ENCODE measurements at places on chromosomes 3 and 15.

DNA sequence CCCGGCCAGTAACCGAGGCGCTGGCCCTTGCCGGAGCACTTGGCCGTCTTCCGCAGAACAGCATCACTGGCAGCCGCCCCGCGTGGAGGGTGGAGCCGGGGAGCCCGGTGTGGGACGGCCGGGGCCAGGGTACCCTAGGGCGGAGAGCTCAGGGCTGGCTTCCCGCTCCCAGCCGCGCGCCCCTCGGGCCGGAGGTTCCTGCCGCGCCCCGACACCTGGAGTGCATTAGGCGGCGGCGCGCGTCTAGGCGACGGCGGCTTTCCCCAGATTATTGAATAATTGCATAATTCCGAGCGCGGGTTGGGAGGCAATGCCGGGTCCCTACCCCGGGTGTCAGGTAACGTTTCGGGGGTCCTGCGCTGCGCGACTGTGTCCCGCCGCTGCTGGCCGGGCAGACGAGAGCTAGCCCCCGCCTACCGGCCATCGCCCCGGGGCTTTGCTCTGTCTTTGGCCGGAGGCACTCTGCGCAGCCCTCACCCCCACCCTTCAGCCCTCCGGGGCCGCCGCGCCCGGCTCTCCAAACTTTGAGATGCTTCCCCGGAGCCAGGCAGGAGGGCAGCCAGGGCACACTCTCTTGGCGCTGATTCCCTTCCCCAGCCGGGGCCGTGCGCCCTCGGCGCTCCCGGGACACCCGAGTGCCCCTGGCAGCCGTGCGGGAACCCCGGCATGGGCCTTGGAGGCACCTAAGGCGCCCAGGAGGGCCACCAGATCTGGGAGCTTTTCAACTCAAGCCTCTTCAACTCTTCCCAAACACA, 749 bp downstream of the ITGA11 start:
- DNase-seq, result no peak

DNA sequence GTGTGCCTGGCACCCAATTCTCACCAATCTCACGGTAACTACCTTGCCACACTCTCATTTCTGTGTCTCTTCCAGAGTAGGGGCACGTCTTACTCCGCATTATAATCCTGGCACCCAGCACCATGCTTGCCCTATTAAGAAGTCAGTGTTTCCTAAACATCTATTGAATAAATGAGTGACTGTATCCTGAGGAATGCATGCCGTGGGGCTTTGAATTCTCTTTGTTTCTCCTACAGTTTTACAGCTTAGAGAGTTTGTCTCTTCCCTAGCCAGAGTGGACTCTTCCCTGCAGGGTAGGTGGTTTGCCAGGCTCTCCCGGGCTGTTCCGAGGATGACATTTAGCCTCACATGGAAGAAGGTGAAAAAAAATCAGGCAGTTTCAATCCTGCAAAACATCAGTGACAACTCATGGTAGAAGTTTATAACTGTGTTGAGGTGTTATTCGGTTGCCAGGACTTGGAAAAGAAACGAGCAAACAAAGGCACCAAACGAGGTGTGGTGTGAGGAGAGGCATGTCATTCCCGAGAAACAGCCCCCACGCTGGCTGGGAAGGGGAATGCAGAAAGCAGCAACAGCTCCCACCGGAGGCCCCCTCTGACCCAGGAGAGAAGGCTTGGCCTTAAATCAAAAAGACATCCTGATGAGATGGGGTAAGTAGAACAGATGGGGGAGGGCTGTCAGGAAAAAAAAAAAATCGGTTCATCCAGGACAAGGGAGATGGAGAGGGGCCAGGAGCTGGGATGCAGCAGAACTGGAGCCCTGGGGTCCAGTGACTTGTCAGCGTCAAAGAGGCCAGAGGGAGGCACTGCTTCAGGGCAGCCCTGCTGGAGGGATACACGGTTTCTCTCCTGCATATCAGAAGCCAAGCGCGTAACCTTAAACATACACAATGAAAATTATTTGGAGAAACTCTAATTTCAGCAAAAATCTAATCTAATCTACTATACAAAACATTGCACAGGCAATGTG, 168.4 kb upstream of the ARRDC4 start:
- no peak for DNase-seq

DNA sequence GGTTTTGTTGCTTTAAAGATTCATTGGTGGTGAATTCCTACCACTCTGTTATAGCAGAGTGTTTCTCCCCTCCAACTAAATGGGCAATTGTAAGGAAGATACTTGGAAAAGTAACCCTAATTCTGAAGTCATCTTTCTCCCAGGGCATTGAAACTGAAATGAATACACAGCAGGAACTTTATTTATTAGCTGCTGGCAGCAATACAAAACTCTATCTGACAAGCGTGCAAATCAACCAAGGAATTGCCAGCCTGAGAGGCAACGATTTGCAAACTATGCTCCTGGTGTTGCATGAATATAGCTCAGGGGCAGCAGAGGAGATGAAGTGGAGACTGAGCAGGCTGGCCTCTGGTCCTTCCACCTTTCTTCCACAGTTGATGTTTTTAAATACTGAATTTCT, 48.9 kb downstream of the CD200R1 start:
- no peak for DNase-seq

GRCh38 chr15:45849136-45849535, 214.3 kb downstream of the SQOR start:
- DNase-seq, result no peak

GRCh38 chr15:75065467-75065850, 42.1 kb downstream of the PPCDC start:
- DNase-seq, result peak; percentile 70

DNA sequence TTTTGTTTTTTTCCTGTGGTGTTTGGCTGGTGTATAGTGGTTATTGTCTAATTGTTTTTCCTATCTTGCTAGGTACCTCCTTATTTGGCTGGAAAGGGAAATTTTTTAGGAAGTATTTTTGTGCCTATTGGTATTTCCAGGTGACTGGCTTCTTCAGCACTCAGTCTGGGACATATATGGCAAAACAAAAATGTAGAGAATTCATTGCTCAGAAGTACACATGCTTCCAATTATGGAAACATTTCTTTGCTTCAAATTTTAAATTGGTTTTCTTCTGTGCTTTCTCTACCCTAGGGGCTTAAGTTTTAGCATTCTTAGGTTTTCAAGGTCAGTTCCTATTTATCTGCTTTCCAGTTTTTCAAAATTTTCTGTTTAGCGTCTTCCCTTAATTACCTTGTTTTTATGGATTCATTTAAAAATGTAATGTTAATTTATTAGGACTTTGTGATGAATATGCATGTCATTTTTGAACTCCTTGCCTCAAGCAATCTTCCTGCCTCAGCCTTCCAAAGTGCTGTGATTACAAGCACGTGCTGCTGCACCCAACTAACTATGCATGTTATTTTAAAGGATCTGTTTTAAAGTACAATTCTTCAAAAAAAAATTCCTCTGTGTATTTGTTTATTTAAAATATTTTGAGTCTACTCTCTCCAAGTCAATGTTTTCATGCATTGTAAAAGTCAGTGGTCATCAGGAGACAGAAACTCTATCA, 231.9 kb upstream of the DPPA4 start:
- DNase-seq, result no peak

DNA sequence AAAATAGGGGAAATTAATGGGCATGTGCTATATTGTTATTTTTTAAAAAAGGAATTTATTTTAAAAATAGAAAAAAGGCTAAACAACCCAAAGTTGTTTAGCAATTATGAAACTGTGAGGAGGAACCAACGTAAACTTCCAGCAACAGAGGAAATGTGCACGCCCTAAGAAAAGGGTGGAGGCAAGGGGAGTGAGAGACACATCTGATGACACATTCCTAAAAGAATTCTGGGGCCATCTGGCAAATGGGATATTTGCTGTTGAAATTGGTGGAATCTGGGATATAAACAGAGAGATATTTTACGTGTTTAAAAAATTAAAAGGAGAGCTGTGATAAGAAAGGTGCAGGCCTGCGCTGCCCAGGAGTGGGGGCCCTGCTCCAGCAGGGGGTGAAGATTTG, 50.8 kb upstream of the MUC13 start:
- DNase-seq, result no peak

DNA sequence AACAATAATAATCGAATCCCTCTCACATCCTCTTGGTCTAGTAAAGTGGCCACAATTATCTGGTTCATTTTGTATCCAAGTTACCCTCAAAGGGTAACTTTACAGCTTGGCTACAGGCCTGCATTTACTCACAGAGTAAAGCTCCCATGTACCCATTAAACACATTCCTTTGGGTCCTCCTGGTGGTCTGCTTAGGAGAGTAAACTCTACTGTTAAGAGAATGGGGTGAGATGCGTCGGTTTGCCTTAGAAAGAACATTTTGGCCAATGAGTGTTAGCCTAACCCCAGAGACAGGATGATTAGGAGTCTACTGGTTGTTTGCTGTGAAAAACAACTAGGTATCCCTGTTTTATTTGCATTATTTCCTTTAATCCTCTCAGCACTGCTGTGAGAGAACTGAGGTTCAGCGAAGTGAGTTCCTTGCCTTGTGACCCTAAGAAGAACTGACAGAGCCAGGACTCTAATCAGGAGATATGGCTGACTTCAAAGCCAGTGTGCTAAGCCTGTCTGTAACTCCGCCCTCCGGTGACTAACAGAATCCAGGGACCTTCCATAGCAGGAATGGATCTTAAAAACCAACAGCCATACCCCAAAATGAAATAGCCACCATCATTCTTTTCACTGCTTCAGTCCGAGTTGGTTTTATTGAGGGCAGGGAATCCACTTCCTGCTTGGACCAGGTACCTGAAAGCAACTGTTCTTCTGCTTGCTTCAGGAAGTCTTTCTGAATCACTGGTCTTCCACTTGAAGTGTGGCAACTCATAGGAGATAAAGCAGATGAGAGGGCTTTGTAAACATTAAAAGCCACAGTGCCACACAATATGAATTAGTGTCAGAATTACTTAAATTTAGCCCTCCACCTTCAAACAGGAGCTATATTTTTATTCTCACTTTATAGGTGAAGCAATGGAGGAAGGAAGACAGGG, 317.3 kb upstream of the WNT5A start:
- no peak for DNase-seq

DNA sequence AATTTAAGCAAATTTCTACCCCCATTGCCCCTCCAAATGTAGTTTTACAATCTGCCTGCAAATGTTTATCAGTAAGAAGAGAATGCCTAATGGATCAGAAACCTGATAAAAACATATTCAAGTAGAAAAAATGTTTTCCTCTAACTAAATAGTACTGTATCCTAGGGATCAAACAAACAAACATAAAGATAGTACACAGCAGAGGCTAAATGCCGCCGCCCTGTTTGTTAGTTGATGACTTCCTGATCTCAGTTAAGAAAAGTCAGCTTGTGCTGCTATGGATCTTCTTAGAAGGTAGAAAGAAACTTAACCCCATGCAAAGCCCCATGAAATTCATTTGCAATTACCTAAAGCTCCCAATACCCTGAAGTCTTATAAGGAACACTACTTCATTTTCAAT, 387.3 kb upstream of the THBS1 start:
- DNase-seq, result no peak

- no peak for DNase-seq
Observed at GRCh38 chr3:24551626-24552025, 57.0 kb upstream of the THRB start.

DNA sequence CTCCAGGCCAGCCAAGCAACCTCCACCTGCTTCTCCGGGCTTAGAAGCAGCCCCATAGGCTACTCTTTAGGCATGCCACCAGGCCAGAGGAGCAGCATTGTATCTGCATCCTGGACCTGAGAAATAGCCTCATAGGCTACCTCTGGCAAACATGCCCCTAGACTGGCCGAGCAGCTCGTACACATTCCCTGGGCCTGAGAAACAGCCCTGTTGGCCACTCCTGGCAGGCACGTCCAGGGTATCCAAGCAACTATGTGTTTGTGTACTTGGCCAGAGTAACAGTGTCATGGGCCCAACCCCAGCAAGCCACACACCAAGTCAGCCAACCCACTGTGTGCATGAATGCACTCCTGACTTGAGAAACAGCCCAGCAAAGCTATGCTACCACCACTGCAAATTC, 498.7 kb upstream of the CDIN1 start:
- DNase-seq, result no peak
